CD8-positive, alpha-beta T cell (primary cell): ENCODE measurements at places on chromosomes 2 and 18.

GRCh38 chr2:72431737-72432136, 284.1 kb upstream of the CYP26B1 start:
- no peak for DNase-seq

DNA sequence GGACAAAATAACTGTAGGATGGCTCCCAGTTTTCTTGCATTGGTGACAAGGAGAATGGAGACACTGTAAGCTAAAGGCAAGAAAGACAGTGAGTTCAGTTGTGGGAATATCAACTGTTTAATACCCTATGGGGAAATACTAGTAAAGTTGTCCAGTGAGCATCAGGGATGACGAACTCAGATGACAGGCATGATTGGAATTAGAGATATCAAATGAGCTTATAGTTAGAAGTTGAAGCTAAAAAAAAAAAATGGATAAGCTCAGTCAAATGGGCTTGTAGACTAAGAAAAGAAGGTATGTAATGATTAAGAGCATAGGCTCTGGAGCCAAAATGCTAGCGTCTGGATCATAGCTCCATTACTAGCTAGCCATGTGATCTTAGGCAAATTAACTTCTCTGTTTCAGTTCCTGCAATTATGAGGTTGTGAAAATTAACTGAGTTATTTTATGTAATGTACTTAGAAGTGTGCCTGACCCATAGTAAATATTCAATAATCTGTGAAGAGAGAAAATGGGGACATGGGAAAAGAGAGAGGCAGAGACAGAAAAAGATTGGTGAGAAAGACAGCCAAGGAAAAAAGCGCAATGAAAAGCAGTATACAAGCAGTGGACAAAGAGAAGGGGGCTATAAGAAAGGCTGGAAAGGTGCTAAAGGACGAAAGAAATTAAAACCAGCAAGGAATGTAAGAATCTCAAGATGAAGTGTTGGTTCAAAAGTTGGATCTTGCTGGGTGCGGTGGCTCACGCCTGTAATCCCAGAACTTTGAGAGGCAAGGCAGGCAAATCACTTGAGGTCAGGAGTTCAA, 95.7 kb upstream of the SLC39A10 start:
- no peak for DNase-seq

- no peak for DNase-seq
These were observed 44.5 kb downstream of the TXNL1 start for GRCh38 chr18:56593906-56594305.

- no peak for DNase-seq
These were observed 4.6 kb downstream of the LOXL3 start for GRCh38 chr2:74548900-74549826.

DNA sequence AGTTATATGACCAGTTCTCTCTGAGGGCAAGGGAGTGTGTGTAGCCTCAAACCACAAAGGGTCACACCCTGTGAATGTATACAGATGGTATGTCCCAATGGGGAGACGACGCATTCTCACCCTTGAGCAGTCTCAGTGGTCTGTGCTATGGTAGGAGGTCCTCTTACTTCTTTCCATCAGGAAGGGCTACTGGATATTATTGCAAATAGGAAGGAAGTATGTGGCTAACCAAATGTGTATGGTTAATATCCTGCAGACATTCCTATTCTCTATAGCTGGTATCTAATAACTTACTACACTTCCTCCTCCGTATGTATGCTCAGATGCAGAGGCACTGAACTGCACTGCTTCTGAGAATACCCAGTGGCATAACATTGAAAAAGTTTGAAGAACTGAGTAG, 306.7 kb upstream of the CCDC68 start:
- no peak for DNase-seq

- DNase-seq = no peak
These were observed 36.1 kb upstream of the TNFRSF11A start for GRCh38 chr18:62289047-62289446.

DNA sequence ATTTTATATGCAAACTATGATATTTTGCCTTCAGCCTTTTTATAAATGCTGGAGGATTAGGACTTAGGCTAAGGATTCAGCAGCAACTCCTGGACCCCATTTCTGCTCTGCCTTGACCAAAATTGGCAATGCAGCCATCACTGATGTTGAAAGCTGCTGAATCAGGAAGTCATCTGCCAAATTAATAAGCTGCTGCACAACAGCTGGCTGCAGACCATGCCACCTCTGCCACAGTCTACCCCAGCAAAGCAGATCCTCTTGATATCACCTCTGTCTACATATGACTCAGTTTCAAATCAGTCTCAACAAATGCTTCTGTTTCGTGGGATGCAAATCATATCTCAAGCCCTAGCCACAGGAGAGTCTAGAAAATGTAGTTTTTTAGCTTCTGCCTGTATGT, 7.1 kb upstream of the SOS1 start:
- DNase-seq = peak; percentile 53

DNA sequence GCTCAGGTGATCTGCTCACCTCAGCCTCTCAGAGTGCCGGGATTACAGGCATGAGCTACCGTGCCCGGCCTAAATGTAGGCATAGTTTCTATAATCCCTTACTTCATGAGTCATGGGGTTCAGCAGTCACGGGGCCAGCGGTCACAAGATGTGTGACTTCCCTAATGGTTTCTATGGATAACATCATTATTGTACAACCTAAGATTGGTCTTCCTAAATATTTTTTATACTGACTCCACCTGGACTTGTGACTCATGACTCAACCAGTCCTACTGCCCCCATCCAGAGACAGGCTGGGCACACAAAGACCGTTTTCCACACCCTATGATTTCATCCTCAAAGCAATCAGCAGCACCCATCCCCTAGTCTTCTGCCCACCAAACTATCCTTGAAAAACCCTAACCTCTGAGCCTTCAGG, 15.9 kb downstream of the FAM210A start:
- no peak for DNase-seq

DNA sequence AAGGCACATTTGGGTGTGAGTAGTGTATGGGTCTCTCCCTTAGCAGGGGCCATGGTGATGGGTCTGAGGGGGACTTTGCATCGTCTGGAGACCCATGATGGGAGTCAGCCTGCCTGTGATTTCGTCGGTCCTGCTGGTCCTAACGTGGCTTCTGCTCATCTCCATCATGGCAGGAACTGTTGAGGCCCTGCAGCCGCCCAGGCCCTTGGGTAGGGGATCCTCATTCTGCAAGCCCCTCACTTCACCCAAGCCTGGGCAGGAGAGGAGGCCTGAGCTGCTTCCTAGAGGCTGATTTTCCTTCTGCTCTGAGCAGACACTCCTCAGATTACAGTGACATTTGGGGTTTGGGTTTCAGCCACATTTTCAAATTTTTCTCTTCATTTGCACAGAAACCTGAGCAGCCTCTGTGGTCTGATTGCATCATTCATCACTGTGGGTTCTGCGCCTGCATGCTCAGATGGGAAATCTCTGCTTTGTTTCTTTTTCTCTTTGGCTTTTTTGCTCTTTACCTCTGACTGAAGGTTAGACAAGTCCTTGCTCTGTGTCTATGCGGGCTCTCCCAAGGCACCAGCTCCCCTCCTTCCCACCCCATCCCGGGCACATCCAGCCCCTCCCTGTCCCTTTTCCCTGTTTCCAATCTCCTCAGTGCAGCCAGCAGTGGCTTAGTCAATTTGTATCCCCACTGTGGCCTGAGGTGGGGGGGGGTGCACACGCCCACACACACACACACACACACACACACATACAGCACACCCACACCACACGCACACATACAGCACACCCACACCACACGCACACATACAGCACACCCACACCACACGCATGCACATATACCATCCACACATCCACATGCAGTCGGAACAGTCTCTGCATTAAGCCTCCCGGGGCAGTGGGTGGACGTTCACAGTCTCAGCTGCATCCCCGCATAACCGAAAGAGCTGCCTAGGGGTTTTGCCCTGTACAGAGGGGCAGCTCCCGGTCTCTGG, 305.4 kb upstream of the HS6ST1 start:
- no peak for DNase-seq

DNA sequence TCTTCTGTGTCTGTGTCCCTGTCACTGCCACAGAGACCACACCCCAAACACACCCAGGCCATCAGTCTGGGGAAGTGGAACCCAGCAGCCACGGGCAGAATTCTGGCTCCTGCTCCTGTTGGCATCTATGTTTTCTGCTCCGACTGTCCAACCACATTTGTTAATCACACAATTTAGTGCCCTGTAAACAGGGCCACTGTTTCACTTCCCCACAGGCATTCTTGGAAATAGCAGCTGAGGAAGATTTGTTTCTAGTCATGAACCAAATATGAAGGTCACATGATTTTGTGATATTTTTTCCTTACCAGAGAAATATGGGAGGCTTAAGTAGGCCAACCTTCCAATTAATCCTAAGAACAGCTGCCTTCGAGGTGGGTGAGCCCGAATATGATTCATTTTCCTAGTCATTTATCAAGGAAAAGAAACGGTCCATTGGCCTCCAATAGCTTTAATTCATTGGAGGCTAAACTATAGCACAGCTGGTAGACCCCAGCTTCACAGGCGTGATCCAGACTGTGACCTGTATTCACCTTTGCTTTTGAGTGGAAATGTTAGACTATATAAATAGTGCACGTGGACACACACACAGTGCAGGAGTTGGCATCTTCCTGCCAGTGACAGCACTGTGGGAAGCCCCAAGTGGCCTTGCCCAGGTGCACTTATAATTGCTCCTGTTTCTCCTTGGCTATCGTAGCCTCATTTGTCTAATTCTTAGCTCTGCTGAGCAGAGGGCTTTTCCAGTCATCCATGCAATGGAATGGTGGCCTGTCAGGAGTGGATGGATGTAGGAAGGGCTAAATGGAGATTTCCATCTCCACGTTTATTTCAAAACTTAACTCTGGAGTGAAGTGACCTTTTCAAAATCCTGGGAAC, 267.9 kb downstream of the LPIN1 start:
- DNase-seq = no peak

- DNase-seq = no peak
These were observed 3.2 kb upstream of the FEV start for GRCh38 chr2:218988164-218988563.

- DNase-seq = no peak
These were observed 281.1 kb downstream of the ZNF516 start for GRCh38 chr18:76213991-76214390.

DNA sequence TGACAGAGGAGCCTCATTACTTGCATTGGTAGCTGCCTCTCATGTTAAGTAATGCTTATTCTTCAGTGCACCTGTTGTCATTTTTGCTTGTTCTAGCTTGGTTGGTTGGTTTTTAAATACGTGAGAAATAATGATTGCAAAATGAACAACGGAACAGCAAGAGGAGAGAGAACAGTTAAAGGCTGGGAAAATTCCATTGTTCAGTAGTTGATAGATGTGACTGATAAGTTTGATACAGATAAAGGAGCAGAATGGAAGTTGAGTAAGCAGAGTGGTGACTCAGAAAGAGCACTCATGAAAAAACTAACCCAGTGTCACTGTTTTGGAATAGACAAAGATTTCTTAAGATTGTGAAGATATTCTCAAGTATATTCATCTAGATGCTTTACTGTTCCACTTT, 50.5 kb downstream of the MTA3 start:
- no peak for DNase-seq

GRCh38 chr2:97656905-97657587, 6.8 kb downstream of the ACTR1B start:
- DNase-seq = no peak

DNA sequence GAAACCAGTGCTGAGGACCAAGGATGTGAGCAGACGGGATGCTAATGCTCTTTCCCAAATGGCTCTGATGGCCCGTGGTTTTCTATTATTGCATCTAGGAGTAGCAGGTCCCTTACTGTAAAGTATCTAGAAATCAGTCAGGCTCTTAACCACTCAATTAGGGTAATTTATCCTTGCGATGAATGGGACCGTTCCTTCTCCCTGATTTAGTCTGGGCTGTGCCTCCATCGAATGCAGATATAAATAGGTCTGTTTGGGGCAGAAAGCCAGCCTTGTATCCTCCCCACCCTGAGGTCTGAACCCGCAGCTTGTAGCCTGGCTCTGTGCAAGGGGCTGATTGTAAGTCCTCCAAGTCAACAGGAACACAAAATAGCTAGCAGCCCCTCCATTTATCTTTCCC, 9.5 kb upstream of the SMARCAL1 start:
- DNase-seq = no peak

DNA sequence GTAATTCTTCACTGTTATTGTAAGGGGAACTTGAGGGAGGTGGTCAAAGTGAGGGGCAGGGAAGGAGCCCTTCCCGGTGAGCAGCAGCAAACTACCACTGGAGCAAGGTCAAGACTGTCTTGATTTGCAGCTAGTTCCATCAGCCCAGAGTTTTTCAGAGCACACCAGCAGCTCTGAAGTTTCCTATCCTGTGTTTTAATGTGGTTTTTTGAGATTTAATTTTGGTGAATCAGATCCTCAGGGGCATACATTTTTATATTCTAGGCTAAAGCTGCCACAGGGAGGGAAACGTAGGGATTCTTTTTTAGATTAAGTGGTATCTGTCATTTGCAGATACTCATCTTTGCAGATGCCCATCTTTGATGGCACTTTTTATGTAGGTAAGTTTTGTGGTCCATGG, 67.1 kb upstream of the KCNE4 start:
- no peak for DNase-seq

GRCh38 chr2:123747326-123747725, 277.8 kb upstream of the CNTNAP5 start:
- DNase-seq = no peak

GRCh38 chr2:69186614-69187013, 173.6 kb downstream of the ANTXR1 start:
- DNase-seq = no peak

DNA sequence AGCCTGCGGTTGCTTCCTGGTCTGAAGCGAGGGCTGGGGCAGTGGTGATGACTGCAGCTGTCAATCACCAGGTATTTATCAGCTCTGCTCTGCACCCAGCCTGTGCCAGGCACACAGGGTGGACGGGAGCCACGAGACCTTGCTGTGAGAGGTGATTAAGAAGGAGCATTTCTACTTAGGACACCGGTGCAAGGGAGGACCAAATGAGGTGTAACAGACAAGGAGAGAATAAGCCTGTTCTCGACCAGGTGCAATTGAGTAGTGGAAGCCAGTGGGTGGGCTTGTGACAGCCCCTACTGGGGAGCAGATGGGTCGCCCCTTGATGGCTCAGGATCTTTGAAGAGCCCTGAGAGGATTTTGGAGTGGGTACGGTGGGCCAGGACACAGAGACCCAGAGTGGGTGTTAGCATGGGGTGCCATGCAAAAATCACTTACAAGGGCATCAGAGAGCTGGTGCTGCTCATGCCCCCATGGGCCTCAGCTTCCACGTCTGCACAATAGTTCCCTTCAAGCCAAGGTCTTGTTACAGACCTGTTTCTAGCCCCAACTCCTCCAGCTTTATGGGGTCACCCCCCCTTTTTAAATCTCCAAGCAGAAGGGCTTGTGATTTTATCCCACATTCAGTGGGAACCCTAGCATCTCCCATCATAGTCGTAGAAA, 24.6 kb downstream of the GPR55 start:
- no peak for DNase-seq

- no peak for DNase-seq
These were observed 432.1 kb downstream of the MEIS1 start for GRCh38 chr2:66867063-66867441.

DNA sequence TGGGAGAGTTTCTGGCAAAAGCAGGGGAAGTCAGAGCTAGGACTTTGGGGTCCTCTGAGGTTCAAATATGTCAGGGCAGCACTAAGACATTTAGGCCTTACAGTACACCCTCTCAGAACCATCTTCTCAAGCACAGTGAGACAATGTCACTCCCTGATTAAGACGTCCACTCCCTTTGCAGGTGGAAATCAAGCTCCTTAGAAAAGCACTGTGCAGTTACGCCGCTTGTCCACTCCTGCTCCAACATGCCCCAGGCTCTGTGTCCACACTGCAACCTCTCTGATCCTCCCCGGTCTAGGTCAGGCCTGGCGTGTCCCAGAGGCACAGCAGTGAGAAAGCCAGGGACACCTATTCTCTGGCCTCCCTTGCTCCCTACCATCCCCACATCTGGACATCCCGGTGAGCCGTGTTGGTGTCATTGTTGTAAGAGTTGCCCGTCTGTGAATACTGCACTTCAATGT, 528.6 kb upstream of the ID2 start:
- DNase-seq = no peak
